ENCODE measurements at places on chromosomes 6 and 20.
A peak's percentile ranks its signal among the peaks of the same experiment; 100 is the strongest.

- DNase-seq, result no peak
Measured at GRCh38 chr6:169145496-169145895, 108.2 kb downstream of the THBS2 start.

DNA sequence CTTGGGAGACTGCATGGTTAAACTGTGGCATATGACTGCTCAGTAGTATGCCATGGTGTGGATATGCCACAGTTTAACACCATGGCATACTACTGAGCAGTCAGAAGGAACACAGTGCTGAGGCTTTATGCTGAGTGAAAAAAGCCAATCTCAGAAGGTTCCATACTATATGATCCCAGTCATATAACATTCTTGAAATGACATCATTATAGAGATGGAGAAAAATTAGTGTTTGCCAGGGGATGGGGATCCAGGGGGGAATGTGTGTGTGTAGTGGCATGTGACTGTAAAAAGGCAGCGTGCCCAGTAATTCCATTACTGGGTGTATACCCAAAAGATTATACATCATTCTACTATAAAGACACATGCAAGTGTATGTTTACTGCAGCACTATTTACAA lies 85.8 kb downstream of the FOXF2 start:
- no peak for DNase-seq

DNA sequence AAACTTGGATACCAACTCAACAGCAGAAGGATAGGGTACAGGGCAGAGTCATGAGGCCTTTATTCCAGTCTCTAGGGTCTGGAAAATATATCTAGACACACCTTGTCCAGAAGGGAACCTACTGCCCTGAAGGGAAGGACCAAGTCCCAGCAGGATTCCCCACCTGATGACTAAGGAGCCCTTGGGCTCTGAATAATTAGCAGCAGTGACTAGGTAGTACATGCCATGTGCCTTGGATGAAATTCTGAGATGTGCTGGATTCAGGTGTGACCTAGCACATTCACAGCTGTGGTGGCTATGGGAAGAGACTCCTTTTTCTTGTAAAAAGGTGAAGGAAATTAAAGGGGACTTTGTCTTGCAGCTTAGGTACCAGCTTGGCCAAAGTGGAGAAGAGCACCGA lies 364.3 kb upstream of the PTCHD4 start:
- DNase-seq, result no peak

GRCh38 chr6:39295611-39296011 lies 18.6 kb downstream of the KCNK17 start:
- DNase-seq, result no peak

DNA sequence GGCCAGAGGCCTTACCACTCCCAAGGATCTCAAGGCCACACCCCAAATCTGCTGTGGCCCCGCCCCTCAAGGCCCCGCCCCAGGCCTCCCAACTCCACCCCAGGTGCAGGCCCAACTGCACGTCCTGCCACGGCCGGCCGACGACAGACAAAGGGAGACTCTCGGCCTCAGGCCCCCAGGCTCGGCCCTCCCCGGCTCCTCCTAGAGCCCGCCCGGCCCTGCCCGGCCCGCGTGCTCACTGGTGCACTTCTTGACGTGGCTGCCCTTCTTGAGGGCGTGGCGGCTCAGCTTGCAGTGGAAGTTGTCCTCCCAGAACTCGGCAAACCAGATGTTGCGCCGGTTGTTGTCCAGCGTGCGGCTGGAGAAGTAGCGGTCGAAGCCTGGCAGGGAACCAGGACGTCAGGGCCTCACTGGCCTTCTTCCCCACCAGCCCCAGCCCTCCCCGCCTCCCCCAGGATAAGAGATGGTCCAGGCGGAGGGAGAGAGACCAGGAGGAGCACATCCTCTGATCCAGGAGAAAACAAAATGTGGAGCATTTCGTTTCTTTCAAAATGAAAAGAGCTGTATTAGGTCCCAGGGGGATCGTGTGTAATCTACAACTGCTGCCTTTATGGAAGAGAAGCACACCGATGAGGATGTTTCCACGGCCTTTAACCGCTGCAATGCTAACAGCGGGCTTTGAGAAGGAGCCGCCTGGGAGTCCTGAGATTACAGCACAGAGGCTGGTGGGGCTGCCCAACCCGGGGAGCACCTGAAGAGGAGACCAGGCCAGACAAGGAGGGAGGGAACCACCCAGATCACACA lies 89.4 kb downstream of the GRM4 start:
- DNase-seq, result peak; percentile 55

GRCh38 chr6:141700819-141701218 lies 431.9 kb upstream of the GJE1 start:
- DNase-seq, result no peak

DNA sequence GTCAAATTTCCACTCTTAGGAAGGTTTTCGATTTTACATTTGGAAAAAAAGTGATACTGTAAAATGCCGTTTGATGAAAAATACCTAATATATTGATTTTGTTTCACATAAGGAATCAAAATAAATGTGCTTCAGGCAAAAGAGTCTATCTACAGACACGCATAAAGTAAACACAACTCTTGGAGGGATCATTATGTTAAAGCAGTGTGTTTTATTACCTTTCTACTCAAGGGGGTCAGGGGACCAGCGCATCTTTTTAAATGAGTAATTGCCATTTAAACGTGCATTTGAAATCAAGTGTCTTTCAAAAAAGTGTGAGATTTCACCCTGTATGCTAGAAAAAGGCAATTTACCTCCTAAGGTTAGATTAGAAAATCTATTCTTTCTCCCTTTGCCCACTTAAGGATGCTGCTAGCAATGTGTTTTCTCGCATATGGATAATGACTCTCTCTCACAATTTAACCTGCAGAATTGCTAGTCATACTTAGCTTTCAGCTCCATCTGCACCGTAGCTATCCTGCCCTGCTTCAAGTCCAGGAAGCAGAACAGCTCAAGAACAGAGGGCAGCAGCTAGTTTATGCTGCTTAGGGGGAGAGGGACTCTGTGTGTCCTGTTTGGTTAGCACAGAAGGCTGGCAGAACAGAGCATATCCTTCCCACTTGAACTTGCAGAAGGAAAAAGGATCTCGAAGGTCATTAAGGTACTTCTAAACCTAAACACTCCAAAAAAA lies 35.0 kb downstream of the NKAIN2 start:
- DNase-seq, result no peak

GRCh38 chr6:113855500-113856374 lies 1.4 kb upstream of the MARCKS start:
- no peak for DNase-seq

- no peak for DNase-seq
Measured at GRCh38 chr6:7048894-7049293, 58.9 kb upstream of the RREB1 start.

DNA sequence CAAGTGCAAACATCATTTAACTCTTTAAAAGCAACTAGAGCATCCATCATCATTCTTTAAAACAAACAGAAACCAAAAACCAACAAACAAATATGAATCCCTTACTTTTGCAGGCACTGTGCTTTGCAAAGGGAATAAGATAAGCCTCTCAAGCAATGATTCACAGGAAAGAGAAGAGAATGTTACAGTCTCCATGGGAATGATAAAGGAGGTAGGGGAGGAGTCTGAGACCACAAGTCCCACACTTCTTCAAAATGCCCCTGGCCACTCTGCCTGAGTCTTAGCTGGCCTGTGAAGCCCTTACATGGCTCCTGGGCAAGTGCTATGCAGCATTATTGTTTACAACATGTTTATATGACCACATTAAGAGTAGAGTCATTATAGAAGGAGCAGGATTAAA lies 257.7 kb upstream of the MARCKS start:
- no peak for DNase-seq

DNA sequence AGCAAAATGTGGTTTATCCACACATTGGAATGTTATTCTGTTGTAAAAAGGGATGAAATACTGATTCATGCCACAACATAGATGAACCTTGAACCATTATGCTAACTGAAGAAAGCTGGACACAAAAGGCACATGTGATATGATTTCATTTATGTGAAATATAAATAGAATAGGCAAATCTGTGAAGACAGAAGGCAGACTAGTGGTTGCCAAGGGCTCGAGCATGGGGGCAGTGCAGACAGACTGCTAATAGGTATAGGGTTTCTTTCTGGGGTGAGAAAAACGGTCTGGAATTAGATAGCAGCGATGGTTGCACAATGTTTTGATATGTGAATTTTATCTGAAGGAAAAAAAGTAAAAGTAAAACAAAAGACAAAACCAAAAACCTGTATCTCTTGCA lies 54.6 kb upstream of the FNDC1 start:
- DNase-seq, result no peak

GRCh38 chr6:134312038-134312660 lies 5.8 kb downstream of the SGK1 start:
- DNase-seq, result no peak

- no peak for DNase-seq
Measured at GRCh38 chr6:4560221-4561077, 215.8 kb upstream of the CDYL start.

GRCh38 chr20:4155953-4156352 lies 140.6 kb upstream of the RNF24 start:
- DNase-seq, result no peak
